ENCODE measurements at places on chromosomes 3 and 15.

DNA sequence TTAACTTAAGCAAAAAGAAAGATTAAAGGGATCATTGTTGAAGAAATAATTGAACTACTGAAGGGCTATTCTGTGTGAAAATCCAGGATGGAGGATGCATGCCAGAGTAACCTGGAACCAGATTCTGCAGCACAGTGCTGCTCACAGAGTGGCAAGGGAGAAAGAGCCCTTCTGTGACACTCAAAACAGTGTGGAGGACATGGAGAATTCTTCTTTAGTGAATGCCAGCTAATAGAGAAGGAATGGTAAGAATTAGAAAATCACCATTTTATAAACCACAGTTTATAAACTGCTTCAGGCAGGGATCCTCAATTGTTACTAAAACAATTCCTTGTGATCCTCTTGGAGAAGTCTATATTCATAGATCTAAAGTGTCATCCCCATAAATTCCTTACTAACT is 70.4 kb upstream of the ARHGEF26 start:
- DNase-seq = no peak

DNA sequence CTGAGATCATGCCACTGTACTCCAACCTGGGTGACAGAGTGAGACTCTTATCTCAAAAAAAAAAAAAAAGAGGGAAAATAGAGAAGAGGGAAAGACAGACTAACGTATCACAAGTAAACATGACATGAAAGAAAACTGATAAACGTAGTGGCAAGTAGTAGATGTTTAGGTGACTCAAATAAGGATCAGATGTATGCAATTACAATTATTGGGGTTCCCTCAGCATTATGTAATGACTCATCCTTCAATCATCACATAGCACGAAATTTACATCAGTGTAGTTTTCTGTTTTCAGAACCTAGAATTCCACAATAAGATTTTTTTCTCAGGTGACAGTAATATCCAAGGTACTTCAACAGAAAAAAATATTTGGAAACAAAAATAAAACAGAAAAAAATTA is 46.6 kb downstream of the DPP8 start:
- DNase-seq = no peak

GRCh38 chr3:193932136-193932535 is 203.8 kb upstream of the HES1 start:
- DNase-seq = no peak

GRCh38 chr15:46312133-46312740 is 677.4 kb downstream of the SQOR start:
- DNase-seq = peak; percentile 34

DNA sequence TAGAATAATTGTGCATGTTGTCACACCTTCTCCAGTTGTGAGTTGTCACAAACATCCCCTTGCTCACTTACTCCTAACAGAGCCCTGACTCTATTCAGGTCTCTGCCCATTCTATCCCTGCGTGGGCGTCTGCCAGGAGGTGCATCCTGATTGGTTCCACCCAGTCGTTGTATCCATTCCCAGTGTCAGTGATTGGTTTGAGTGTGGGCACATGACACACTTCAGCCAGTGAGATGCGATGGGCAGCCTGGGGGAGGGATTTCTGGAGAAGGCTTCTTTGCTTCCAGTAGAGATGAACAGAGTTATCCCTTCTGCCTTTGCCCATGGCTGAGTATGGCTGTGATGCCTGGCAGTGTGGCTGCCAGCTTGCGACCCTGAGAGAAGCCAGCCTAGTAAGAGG is 18.7 kb downstream of the PXYLP1 start:
- DNase-seq = no peak

DNA sequence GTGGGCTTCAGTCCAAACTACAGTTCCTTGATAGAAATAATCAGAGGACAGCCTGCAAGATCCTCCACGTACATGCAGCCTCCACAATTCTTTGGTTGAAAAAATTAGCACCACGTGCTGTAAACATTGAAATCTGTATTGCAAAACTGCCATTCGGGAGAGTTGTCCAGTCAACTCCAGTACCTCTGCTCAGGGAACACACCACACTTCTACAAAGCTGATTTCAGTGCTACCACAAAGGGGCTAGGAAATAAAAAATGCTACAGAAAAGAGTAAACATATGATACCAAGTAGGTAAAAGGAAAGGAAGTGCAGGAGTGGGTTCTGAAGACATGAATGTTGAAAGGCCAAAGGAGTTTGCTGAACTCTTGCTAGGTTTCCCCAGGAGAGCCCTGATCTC is 40.4 kb downstream of the GHSR start:
- no peak for DNase-seq

- DNase-seq = no peak
Measured at GRCh38 chr3:127644641-127645370, 15.8 kb downstream of the PODXL2 start.

DNA sequence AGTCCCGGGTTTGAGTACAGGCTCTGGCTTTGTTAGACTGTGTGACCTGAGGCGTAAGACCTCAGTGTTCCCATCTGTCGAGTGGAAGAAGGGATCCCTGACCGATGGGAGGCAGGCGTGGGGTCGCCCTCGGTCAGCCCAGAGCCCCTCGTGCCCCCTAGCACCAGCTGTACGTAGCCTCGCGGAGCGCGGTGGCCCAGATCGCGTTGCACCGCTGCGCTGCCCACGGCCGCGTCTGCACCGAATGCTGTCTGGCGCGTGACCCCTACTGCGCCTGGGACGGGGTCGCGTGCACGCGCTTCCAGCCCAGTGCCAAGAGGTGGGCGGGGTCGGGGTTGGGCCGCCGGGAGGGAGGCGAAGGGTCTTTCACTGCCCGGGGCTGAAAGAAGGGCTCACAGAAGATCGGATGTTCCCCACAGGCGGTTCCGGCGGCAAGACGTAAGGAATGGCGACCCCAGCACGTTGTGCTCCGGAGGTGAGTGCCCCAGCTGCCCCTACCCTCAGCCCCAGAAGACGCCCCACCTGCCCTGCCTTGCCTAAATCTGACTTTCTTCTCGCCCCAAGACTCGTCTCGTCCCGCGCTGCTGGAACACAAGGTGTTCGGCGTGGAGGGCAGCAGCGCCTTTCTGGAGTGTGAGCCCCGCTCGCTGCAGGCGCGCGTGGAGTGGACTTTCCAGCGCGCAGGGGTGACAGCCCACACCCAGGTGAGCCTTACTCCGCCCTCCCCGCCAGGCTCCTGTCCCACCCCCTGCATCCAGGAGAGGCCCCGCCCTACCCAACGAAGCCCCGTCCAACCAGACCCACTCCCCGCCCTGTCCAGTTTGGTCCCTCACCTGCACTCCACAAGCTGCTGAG is 3.5 kb upstream of the LSMEM2 start:
- no peak for DNase-seq

- no peak for DNase-seq
Measured at GRCh38 chr3:49158792-49159191, 7.3 kb downstream of the CCDC71 start.

DNA sequence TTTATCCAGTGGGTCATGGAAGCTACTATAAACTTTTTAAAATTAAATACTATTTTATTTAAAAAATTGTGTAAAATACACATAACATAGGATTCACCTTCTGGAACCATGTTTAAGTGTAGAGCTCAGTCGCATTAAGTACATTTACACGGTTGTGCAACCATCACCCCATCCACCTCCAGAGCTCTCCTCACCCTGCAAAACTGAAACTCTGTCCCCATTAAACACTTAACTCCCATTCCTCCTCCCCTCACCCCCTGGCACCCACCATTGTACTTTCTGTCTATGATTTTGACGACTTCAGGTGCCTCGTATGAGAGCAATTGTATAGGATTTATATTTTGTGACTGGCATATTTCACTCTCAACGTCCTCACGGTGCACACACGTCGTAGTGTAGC is 70.7 kb downstream of the APBA2 start:
- DNase-seq = no peak

- no peak for DNase-seq
Measured at GRCh38 chr15:68621535-68621934, 42.7 kb downstream of the CORO2B start.

- no peak for DNase-seq
Measured at GRCh38 chr3:138396752-138397410, 37.5 kb upstream of the ESYT3 start.

DNA sequence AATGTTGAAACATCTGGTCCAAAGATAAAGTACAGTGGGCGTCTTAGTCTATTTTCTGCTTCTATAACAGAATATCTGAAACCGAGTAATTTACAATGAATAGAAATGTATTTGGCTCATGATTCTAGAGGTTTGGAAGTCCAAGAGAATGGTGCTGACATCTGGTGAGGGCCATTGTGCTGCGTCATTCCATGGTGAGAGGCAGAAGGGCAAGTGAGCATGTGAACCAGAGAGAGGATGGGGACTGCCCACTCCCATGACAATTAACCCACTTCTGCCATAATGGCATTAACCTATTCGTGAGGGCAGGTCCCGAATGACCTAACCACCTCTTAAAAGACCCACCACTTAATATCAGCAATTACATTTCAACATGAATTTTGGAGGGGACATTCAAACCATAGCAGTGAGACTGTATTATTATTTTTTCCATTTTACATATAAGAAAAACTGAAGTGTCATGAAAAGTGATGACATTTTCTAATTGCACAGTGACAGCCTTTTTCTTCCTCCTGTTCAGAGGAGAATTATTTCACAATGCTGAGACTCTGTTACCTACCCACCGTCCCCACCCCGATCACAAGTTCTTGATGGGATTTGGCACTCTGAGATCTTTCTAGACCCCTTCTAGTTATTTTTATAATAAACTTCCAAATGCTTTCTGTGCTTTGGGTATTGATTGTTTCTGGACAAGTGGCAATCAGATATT is 238.8 kb downstream of the RPLP1 start:
- DNase-seq = peak; percentile 22

- peak; percentile 8 for DNase-seq
Measured at GRCh38 chr3:153210146-153210545, 48.1 kb downstream of the RAP2B start.

- no peak for DNase-seq
Measured at GRCh38 chr3:88291486-88291885, 141.7 kb downstream of the C3orf38 start.

DNA sequence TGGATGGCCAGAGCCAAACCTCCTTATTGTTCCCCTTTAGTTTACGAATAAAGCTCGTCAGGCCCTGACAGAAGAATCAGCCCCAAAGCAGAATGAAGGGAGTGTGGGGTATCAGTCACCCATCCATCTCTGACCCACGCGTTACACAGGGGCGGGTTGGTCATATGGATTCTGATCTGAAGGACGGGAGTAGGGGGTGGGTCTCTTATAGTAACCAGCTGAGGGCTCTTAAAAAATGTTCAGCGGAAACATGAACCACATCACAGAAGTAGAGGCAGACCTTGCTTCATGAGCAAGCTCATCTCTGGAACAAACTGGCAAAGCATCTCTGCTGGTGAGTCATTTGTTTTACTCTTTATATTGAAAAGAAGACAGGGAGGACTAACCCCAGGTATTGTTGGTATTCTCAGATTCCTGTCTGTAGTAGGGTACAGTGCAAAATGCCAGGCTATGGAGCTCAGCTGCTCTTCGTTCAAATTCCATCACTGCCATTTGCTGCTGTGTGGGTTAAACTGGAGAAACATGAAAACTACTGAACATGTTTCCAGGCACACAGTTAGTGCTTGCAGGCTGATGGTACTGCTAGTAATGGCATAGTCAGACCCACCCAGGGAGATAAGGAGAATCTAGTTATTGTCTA is at the start of gene CXCR6:
Gene CXCR6 (plus strand): TSS at position 258 of the 640 bp plus-strand sequence. CDS start 3,018 bp downstream, outside the sequence.
- no peak for DNase-seq

DNA sequence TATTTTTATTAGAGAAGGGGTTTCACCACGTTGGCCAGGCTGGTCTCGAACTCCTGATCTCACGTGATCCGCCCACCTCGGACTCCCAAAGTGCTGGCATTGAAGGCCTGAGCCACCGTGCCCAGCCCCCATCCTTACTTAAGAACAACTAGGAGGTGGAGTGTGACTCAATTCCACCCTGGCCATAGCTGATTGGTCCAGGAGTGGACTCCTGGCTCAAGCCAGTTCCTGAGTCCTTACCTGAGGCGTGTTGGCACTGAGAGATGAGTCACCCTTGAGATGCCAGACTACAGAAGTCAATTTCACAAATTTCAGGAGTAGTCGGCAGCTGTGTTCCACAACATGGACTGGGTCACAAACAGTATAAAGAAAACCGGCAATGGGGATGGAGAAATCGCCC is 124.2 kb downstream of the SHQ1 start:
- no peak for DNase-seq

DNA sequence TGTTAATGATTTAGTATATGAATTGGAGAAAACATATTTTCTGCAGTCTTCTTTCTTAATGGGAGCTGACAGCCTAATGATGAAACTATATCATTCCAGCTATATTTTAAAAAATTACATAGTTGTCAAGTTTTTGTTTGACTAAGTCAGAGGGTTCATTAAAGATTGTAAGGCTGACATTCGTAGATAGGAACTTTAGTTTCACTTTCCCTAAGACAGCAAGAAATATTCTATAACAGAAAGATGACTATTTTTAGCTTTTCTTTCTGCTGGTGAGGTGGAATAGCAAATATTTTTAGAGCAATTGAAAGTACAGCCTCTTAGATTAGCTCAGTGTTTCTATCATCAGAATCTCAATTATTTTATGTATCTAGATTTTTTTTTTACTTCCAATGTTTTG is 60.2 kb downstream of the PIAS1 start:
- peak; percentile 27 for DNase-seq

DNA sequence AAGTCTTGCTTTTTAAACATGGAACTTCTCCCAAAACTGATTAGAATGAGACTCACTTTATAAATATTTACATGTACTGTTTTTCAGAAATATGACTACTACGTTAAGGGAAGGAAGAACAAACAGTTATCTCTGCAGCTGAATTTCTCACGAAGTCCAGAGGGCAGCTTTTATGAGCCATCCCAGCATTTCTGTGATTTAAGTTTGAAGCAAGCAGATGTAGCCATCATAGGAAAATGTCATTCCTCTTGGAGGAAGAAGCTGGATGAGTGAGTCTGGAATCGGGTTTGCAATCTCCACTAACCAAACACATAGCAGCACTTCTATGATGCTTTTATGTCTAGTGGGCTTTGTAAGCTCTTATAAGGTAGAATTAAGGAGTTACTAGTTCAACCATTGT is 53.7 kb downstream of the SCN11A start:
- DNase-seq = no peak

- DNase-seq = no peak
Measured at GRCh38 chr15:68594533-68595259, 15.9 kb downstream of the CORO2B start.

DNA sequence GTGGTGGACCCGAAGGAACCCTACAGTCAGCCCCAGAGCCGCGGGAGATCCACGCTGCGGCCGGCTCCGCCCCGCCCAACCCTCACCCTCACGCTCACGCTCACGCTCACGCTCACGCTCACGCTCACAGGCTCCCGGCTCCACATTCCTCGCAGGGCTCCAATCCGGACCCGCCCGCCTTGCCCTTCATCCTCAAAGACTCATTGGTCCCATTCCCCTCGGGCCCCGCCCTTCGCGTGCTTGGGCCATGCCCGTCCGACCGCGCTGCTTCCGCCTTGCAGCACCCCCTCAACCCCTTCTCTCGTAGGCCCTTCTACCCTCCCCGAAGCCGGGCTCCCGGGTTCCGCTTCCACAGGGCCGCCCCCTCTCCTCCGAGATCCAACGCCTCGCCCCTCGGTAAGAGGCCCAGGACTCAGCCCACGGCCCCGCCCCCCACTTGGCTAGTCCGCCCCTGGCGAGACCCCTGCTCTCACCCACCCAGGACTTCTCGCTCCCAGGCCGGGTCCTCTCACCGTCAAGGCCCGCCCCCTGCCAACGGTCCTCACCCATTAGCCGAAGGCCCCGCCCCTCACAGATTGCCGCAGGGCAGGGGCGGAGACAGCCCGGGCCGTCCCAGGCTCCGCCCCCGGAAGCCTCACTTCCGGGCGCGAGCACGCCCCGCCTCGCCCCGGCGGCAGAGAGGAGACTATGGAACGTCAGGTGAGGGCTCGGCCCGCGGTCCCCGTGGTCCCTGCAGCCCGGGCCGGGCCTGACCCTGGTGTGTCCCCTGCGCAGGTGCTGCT is at the start of gene APEH:
Gene APEH (plus strand): TSS at position 637 of the 782 bp plus-strand sequence. CDS start 51 bp downstream, at position 688.
- peak; percentile 96 for DNase-seq

GRCh38 chr15:96774216-96774615 is 443.7 kb downstream of the NR2F2 start:
- DNase-seq = no peak

Data from inflammatory macrophage treated with lipopolysaccharide for 1 hour (primary cell).